ENCODE measurements at places on chromosomes 3 and 15.

DNA sequence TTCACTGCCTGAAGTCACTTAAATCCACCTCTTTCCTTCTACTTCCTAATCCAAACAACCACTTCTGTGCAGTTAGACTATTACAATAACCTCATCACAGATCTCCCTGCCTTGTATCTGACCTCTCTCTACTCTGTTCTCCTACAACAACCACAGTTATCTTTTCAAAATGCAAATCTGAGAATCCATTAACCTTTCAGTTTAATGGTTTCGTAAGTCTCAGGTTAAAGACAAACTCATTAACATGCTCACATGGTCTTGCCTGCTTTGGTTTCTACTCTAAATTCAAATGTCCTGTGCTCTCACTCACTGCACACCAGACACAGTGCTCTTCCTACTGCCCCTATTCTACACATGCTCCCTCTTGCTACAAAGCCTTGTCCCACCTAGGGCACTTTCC lies 406.5 kb upstream of the THBS1 start:
- no peak for DNase-seq

DNA sequence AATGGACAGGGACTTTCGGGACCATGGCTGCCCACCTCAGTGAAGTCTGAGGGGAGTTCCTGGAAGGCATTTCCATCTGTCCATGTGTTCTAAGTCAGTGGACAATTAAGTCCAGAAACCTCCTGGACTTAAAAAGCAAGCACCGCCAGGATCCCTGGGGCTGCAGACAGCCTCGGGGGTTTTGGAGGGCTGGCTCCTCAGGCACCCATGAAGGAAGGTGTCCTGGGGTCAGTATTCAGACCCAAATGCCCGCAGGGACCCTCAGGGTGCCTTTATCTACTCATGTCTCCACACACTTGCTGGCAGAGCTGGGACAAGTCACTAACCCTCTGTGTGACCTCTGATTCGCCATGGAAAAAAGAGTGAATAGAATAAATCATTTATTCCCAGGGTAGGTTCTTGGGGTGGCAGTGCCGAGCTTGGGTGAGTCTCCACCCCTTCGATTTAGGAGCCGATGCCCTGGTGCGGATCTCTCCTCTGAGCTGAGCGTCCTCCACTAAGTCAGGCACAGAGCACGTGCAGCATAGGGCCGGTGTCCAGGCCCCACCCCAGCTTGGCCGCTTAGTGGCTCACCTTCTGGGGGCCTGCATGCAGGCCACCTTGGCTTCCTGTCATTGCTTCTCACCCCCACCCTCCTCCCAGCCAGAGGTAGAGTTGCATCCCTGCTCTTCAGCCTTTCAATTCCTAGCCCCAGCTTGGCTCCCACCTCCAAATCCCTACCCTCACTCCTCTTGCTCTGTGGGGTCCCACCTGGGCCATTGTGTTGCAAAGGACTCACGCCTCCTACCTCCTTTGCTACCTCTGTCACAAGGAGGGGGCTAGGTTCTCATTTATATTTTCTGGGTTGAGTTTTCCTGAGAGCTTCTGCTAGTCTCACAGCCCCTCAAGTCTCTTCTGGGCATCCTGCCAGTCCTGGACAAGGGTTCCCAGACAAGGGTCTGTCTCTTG lies 19.9 kb downstream of the SLC6A6 start:
- no peak for DNase-seq

- no peak for DNase-seq
Observed at GRCh38 chr3:105876780-105877327, 8.0 kb upstream of the CBLB start.

DNA sequence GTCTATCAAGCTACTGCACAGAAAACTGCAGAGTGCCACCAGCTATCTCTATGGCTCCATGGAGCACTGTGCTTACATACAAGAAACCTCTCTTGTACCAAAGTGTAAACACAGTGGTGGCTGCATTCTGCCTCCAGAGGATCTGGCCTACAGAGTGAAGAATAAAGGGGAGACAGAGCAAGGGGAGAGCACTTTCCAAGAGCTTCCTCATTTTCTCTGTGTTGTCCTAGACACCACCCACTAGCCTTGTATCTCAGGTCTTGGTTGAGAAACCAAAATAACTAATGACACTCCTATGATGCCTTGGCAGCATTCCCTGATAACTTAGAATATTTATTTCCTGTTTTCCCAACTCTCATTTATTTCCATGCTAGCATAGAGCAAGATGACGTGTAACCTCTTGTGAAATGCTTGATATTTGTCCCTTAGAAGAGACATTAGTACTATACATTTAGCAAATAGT lies 56.9 kb upstream of the PHLDB2 start:
- DNase-seq, result no peak

DNA sequence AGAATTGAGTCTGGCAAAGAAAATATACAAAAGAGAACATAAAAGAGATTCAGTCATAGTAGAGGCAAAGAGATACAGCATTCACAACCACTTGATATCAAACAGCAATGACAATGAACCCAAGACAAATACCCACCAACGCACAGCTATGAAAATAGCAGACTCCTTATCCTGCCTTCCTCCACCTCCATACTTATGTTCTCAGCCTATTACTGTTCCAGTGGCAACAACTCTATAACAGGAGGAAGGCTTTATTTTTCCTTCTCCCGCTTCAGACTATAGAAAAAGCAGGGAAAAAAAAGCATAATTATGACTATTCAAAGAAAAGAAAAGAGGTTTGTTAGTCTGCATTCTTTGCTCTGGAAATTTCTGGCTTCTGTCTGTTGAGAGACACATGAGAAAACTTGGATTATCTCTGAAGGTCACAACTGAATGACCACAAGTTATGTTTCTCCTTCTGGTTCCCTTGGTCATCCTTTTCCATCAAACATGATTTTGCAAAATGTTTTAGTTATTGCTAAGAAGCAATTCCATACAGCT lies 81.2 kb upstream of the PLXND1 start:
- peak; percentile 56 for DNase-seq

- DNase-seq, result no peak
Observed at GRCh38 chr3:6132684-6133432, 728.1 kb upstream of the GRM7 start.

DNA sequence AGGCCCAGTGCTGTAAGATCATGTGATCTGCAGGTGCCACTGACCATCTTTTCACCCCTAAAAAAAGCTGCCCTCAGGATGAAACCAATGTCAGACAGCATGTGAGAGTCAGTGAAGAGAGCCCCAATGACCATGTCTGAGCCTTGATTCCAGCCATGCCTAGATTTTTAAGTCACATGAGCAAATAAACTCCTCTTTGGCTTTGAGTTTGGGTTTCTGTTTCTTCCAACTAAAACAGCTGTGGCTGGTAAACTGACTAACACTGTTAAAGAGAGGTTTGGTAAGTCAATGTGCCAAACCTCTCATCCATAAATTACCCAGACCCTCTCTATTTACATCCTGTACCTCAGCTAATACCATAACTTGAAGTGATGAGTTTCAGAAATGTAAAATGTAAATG lies 8.3 kb downstream of the MYO5A start:
- no peak for DNase-seq

DNA sequence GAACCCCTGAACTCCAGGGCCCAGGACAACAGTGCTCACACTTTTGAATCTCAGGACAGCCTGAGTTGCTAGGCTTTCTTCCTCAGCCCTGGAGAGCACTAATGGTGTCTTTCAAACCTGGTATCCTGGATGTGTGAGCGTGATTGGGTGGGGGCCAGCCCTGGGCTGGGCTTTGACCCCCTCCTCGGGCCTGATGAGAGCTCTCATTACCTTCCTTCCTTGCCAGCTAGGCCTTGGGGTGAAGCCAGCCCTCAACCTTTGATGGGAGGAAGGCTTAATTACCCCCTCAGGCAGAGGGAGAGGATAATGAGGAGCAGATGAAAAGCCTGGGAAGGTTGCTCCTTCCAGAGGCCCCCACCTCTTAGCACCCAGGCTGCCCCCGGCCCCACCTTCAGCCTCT lies 31.1 kb upstream of the INSYN1 start:
- DNase-seq, result peak; percentile 51

DNA sequence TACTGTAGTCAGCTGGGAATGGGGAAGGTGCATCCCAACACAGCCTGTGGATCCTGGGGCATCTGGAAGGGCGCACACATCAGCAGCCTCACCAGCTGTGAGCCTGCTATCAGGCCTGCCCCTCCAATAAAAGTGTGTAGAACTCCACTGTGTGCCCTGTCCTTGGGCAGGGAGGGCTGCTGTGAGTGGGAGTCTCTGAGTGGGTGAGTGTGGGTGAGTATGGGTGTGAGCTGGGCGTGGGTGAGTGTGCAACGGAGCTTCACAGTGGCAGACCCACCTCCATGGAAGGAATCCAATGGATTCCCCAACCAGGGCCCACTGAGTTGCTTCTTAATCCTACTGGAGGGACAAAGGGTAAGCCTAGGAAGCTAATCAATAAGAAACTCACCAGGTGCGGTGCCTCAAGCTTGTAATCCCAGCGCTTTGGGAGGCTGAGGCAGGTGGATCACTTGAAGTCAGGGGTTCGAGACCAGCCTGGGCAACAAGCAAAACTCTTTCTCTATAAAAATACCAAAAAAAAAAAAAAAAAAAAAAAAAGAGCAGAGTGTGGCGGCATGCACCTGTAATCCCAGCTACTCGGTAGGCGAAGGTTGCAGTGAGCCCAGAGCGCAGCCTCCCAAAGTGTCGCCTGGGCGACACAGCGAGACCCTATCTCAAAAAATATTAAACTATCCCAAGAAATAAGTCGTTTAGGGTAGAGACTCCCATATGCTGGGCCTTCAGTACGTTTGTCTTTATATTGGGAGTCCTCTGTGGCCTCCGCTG lies 555 bp upstream of the RCCD1 start:
- DNase-seq, result no peak

GRCh38 chr3:49636883-49637609 lies 37.1 kb upstream of the APEH start:
- no peak for DNase-seq

DNA sequence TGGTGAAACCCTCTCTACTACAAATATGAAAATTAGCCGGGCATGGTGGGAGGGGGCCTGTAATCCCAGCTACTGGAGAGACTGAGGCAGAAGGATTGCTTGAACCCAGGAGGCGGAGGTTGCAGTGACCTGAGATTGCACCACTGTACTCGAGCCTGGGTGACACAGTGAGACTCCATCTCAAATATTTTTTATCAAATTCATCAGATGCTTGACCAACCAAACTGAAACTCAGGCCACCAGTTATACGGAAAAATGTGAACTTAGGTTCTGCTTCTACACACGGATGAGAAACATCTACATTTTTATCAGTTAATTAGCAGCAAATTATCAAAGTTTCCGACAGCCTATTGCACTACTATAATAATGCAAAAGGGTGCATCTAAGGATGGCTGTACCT lies 4.8 kb downstream of the ARF4 start:
- DNase-seq, result no peak

GRCh38 chr3:66456711-66457173 lies 44.1 kb downstream of the LRIG1 start:
- peak; percentile 68 for DNase-seq

DNA sequence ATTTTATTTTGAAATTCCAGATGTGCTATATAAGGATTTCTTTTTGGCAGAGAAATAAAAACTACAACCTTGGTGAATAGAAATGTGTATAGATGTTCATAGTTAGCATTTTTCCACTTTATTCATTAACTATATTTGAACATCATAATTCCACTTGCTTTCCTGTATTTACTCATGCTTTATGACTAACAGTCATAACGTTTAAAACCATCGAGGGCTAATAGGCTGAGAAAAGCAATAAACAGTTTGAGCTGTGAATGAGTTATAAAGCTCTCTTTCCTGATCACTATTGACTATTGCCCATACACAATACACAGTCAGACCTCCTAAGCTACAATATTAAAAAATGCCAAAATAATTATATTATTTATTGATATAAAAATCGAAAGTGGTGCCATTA lies 502.1 kb upstream of the RASGRP1 start:
- DNase-seq, result no peak

DNA sequence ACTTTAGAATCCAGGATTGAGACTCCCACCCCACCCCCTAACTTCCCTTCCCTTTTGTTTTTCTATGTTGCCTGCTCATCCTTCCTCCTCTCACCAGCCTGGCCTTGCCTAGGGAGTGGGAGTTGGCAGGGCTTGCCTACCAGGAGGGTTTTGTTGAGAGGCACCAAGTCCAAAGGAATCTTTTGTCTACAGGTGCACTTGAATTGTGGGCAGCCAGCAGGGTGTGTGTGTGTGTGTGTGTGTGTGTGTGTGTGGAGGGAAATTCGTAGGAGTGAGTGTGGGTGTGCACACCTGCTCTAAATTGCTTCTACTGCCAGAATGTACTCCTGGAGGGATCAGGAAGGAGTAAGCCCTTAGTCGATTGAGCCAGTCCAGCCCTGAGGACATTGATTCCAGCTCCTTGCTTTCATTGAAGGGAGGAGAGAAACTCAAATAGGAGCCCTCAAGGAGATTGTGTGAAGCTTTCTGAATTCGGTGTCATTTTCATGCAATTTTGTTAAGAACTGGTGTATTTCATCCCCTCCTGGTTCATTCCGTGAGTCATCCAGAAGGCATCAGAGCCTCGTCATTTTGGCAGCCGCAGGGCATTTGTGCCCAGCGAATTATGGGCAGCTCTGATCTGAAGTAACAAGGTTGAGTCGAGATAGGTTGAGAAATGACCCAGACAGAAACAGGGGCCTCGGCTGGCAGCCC lies 112.1 kb downstream of the SLCO3A1 start:
- DNase-seq, result no peak

DNA sequence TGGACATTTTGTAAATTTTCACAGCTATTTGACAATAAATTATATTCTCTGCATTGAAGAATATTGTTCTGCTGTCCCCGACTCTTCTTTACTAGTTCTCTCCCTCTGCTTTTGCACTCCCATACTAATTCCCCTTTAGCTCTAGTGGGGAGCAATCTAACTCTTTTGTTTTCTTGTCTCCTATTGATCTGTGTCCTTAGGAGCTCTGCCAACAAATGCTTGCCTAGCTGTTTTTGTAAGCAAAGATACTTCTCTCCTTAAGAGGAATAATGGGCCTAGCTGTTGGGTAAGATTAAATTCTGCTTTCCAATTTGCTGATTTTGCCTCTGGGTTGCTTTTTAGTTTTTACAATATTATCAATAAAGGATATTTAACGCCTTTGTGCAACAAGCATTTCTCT lies 17.7 kb downstream of the ADAMTSL3 start:
- DNase-seq, result no peak

DNA sequence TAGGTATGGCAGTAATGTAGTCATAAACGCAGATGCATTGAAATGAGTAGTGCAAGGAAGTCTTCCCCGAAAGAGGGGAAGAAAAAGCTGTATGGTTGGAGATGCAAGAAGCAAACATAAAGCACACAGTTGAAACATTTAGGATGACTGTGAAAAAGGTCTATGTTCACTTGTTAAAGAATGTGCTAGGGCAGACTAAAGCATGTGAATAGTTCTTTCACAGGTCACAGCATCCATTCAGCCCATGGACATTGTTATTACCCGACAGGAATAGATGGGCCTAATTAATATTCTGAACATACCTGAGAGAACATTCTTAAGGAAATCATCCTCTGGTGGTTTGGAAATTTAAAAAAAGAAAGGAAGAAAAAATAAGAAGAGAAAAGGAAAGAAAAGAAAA lies 595.2 kb downstream of the ZIC1 start:
- DNase-seq, result peak; percentile 1

GRCh38 chr3:23949784-23950183 lies 4.7 kb downstream of the NR1D2 start:
- DNase-seq, result peak; percentile 48
